Osteocyte (in vitro differentiated cells): ENCODE measurements at places on chromosomes 6 and 20. TPM values are rescaled to one million over a fixed set of nuclear protein-coding genes. Genes with fewer than 3 reads are reported as not detected.

MEI4 gene
- total RNA-seq, result not detected in 2 replicates

DNA sequence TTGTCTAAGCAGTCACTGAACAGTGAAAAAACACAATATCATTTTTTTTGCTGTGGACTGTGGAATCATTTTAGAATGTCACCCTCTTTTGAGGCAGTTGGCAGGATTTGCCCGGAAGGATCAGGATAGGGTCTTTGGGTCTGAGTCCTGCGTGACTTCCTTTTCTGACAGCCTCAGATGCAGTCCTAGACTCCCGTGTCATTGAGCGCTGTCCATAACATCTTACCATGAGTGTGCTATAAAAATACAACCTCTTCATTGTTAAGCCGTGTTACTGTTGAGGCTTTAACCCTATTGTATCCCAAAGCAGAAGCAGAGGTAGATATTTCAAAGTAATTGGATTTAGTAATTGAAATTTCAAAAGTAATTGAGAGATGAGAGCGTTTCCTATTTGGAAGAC is 30.6 kb downstream of the ARID1B start:
- no peak for DNase-seq
- H3K36me3 ChIP-seq, result no peaks in the 10 kb centered on the region
- no peaks in the 10 kb centered on the region for H3K27me3 ChIP-seq
- peaks cover 38% of the 10 kb centered on the region for H3K4me1 ChIP-seq

OR2H2 gene
- total RNA-seq, result not detected in 2 replicates

DNA sequence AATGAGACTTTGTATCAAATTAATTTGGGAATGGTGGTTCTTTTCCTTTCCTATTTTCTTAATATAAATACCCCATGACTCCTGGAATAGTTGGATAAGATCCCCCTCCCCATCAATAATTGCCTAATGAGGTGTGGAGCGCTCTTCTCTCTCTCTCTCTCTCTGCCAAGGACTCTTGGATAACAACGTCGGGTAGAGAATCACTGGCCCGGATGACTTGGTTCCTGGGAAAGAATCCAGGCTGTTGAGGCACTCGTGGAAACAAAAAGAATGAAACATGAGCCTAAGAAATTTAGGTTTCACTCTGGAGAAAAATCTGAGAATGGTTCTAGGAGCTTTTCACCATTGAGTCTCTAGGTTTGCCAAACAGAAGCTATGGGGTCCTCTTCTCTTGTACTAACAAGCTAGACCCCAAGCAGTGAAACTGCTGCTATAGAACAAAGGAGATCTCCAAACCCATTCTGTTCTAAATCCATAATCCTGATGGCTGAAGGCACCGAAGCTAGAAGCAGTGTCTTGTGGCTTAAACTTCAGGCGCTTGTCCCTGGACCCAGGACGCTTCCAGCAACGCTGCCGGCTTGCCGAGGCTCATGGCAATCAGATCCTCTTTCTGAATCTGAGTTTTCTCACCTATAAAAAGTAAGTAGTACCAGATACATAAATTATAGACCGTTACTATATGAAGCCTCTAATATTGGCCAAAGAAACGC is 241.6 kb upstream of the BTBD3 start:
- no peaks in the 10 kb centered on the region for H3K4me1 ChIP-seq
- no peaks in the 10 kb centered on the region for H3K36me3 ChIP-seq
- peaks cover 24% of the 10 kb centered on the region for H3K27me3 ChIP-seq
- DNase-seq, result no peak
- no peak overlapping the region for H3K4me3 ChIP-seq

DNA sequence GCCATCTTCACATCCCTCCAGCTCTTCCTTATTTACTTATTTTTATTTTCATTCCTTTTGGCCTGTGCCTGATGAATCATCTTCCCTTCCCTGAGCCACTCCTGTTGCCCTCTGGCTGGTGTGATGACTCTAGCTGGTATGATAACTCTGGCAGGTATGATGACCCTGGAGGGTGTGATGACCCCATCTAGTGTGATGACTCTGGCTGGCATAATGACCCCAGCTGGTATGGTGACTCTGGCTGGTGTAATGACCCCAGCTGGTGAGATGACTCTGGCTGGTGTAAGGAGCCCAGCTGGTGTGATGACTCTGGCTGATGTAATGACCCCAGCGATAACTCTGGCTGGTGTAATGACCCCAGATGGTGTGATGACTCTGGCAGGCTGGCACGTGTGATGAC is 426.8 kb downstream of the QKI start:
- H3K4me1 ChIP-seq, result no peaks in the 10 kb centered on the region
- no peak for DNase-seq

IER3 gene
- 395 and 418 TPM in 2 replicates for total RNA-seq

DNA sequence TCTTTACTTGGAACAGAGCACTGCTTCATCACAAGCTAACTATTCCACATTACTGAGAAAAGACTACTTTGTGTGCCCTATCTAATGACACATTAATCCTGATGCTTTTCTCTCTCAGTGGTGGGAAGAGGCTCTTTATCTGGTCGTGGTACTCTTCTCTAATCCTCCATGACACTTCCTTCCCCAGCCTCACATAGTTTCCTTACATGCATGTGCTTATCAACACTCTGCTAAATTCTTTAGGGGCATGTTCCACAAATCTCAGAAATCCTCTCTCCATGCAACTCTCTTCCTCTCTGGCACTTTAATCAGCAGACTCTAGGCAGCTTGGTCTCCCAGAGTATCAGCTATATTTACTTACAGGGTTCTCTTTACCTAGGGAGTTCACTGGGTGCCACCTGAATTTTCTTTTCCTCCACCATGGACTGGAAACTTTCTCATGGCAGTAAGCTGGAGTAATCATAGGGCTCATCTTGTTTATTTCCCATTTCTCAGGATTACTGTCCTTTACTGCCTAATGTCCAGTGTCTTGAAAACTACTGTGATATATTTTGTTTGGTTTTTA is 27.0 kb upstream of the SLC22A2 start:
- no peak for DNase-seq
- no peaks in the 10 kb centered on the region for H3K36me3 ChIP-seq
- H3K4me3 ChIP-seq, result no peak overlapping the region
- no peaks in the 10 kb centered on the region for H3K4me1 ChIP-seq
- no peak overlapping the region for H3K27ac ChIP-seq

ANGPT4 gene
- total RNA-seq, result not detected in 2 replicates

RAET1L gene
- total RNA-seq, result not detected in 2 replicates

GRCh38 chr20:57491373-57491772 is 33.6 kb downstream of the CTCFL start:
- no peak overlapping the region for H3K4me3 ChIP-seq
- H3K36me3 ChIP-seq, result no peaks in the 10 kb centered on the region
- DNase-seq, result no peak
- H3K4me1 ChIP-seq, result peaks cover 12% of the 10 kb centered on the region

DNA sequence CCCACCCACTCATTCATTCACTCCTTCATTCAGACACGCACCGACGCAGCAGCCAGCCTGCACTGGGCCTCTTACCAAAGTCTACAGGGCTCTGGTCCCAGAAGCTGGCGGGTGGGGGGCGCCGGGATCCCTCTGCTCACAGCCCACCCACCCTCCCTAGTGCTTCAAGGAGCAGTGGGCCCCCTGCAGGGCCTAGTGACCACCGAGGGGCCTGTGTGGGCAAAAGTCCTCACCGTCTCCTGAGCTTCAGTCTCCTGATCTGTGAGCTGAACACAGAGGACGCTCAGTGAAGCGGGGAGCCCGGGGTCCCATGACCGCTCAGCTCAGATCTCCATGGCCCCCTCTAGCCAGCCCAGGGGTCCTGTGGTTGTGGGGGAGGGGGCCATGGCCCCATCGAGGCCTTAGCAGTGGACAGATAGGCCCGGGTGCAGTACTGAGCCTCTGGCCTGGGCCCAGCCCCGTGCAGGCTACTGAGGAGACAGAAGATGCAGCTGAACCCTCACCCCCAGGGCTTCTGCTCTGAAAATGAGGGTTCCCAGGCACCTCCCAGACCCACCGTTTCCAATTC is 33.4 kb upstream of the MRGBP start:
- H3K36me3 ChIP-seq, result no peaks in the 10 kb centered on the region
- no peak for DNase-seq
- H3K27ac ChIP-seq, result no peak overlapping the region
- peaks cover 12% of the 10 kb centered on the region for H3K27me3 ChIP-seq
- no peaks in the 10 kb centered on the region for H3K4me1 ChIP-seq

DNA sequence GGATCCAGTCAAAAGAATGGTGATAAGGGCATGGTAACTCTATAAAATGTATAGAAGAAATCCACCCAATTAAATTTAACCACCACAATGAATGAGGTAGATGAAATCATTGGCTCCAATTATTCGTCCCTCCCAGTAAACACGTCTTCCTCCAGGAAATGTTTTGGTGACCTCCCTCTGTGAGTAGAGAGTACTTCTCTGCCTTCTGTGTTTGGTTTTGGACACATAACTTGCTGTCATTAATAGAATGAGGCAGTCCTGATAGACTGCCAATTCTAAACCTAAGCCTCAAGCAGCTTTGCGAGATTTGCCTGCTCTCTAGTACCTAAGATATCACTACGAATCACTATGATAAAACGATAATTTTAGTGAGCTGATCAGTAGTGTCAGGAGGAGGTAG is 632.8 kb downstream of the HDGFL1 start:
- no peaks in the 10 kb centered on the region for H3K4me1 ChIP-seq
- no peaks in the 10 kb centered on the region for H3K27me3 ChIP-seq
- no peak overlapping the region for H3K4me3 ChIP-seq
- H3K27ac ChIP-seq, result no peak overlapping the region
- DNase-seq, result no peak
